ENCODE measurements at places on chromosomes 6 and 20.

DNA sequence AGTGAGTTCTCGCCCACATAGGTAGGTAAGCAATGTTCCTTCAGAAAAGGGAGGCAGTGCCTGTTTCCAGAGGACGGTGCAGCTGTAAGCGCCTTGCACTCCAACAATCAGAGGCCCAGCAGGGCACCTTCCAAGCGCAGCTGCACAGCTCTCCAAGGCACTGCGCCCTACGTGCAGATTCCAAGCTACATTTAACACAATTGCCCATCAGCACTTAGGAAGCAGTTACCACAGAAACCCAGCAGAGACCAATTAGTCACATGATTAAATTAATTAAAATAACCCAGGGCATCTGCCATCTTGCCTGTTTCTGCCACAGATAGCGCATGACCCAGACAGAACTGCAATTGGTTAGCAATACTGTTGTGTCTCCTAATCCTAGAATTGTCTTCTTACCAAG, 65.5 kb downstream of the SOBP start:
- no peak for DNase-seq

DNA sequence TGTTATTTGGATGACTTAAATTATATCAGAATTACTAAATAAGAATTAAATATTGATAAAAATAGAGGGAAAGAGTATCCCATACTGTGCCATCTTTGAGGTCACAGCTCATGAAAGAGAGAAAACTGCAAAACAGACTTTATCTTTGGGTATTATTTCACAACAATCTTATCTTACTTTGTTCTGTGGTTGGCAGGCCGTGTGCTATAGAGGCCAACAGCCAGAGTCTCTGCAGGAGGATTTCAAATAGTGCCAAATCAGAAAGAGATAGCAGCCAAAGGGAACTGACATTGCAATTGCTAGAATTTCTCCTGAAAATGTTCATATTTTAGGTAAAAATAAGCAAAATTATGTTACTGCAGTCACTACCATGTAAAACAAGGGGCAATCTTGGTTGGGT, 354.2 kb downstream of the GRIK2 start:
- no peak for DNase-seq

- peak; percentile 13 for DNase-seq
Measured at GRCh38 chr6:28211840-28212509, 13.1 kb upstream of the ZSCAN9 start.

DNA sequence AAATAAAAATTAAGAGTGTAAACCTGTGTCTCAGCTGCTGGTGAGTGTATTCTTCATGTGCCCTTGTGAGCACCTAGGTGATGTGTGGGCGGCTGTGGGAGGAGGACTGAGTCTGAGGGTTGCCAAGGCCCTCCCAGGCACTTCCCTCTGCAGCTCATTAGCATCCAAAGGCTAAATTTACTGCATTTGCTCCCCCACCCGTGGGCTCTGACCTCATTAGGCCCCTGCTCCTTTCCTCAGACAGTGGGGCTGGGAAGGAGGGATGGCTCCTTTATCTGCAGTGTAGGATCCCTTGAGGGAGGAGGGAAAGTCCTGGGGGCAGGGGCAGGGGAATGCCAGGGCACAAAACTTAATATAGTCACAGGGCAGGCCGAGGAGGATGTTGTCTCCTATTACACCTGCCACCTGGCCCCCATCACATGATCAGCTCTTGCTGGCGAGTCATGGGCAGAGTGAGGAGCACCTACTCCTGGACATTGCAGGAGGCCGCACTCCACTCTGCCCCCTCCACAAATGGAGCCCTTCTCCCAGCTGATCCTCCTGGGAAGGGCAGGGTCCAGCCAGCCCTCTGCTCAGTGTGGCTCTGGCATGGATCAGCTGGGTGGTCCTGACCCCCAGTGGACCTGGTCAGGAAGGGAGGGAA, 133.2 kb downstream of the MRPL14 start:
- DNase-seq, result no peak

GRCh38 chr20:63739130-63740069, at the start of gene SLC2A4RG:
TSS of gene SLC2A4RG (plus strand) at chr20:63739776. CDS start at chr20:63739913, 137 bp downstream.
- DNase-seq, result peak; percentile 100

- no peak for DNase-seq
Measured at GRCh38 chr20:16423311-16424212, 149.7 kb downstream of the KIF16B start.

GRCh38 chr6:42017021-42017643, 33.2 kb upstream of the TAF8 start:
- peak; percentile 84 for DNase-seq

GRCh38 chr20:23097636-23098580, 11.8 kb upstream of the CD93 start:
- no peak for DNase-seq

GRCh38 chr20:32925481-32926196, 66.9 kb downstream of the EFCAB8 start:
- DNase-seq, result no peak

DNA sequence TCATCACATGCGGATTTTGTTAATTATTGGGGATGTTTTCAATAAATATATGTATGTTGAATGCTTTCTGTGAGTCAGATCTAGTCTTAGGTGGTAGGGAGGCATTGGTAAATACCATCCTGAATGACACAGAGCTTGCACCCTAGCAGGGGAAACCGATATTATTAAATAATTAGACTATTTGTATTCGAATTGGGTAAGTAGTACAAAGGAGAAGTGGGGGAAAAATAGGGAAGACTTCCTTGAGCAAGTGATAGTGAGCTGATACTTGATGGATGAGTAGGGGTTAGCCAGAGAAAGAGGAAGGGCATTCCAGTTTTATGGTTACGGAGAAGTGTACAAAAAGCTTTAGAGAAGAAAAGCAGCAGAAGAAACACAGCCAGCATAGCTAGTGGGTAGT, 1.5 kb downstream of the RIOK1 start:
- no peak for DNase-seq

DNA sequence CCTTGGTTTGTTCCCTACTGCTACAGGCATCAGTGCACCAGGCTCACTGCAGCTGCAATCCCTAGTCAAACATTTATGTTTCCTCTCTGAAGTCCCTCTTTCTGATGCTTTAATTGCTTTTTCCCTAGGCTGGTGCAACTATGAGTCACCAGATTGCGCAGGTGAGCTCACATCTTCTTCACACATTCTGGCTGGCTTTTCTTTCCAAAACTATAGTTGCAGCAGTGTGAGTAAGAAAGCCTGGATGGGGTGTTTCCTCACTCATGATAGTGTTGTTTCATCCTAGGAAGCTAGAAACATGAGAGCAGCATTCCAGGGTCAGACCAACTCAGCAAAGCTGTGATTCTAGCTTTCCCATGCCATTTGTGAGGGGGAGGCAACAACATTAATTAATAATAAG, 296.4 kb downstream of the PAX1 start:
- peak; percentile 33 for DNase-seq

GRCh38 chr20:46798430-46798829, 89.0 kb downstream of the SLC2A10 start:
- no peak for DNase-seq

DNA sequence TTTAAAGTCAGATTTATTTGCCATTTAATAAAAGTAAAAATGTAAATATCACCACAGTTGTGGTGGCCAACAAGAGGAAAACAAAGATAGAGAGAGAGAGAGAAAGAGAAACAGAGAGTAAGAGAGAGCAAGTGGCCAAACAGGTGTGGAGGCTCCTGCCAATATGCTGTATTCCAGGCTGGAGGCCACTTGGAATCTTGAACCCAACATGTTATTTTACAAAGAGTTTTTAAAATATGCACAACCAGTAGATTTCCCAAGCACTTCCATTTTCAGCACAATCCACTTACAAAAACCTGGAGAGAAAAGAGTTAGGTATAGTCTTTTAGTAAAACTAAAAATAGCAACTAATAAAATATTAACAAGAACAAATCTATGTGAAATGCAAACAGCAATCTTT, 1323.1 kb upstream of the CITED2 start:
- no peak for DNase-seq

GRCh38 chr6:31114541-31114878, at the start of gene PSORS1C1:
TSS of gene PSORS1C1 (plus strand) at chr6:31114800. CDS start at chr6:31129633, 14,833 bp downstream.
- DNase-seq, result peak; percentile 94

DNA sequence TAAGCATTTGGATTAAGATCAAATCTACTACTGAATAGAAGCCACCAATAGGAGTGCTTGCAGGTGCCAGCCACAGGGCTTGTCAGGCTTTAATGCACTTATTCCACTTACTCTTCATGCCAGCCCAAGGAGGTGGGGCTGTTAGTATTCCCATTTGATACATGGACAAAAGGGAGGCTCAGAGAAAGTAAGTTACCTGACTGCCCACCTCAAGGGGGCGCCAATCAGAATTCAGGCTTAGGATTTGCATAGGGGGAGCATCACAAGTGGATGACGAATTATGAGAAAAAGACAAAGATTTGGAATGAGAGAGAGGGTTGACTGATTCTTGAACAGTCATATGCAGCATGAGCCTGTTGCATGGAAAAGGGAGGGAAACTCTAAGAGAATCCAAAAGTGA, 188.4 kb upstream of the TSHZ2 start:
- no peak for DNase-seq

DNA sequence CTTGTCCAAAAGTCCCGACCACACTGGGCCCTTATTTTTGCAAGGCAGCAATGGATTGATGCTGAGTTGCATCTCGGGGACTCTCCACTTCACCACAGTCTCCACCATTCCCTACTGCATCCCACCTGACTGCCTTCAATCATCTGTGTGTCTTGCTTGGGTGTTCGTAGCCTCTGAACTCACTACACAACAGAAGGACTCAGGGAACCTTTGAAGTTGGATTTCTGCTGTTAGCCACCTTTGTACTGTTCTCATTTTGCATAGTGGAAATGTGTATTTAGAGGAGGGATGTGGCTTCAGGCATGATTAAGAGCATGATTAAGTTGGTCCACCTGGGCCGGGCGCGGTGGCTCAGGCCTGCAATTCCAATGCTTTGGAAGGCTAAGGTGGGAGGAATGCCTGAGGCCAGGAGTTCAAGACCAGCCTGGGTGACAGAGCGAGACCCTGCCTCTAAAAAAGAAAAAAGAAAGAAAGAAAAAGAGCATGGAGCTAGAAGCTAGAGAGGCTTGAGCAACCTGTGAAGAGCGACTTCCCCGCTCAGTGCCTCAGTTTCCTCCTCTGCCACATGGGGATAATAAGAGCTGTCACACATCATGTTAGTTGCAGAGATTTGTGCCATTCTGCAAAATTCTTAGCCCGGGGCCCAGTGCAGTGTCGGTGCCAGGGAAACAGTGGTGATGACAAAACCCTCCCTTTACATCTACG, 121.3 kb upstream of the PTPN1 start:
- DNase-seq, result no peak

DNA sequence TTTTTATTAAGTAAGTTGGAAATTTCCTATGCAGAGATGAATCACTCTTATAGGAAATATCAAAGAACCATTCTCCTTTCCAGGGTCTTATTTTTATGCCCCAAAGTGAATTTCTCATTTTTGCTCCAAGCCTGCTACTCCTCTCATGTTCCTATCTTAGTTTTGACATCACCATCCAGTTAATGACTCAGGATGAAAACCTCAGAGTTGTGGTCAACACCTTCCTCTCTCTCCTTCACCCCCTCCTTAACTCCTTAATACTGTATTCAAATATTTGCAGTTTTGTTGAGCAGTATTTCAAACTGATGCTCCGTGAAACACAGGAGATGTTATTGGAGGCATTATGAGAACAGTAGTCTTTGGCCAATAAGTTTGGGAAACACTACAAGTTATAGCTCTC, 64.1 kb downstream of the NRN1 start:
- DNase-seq, result no peak

DNA sequence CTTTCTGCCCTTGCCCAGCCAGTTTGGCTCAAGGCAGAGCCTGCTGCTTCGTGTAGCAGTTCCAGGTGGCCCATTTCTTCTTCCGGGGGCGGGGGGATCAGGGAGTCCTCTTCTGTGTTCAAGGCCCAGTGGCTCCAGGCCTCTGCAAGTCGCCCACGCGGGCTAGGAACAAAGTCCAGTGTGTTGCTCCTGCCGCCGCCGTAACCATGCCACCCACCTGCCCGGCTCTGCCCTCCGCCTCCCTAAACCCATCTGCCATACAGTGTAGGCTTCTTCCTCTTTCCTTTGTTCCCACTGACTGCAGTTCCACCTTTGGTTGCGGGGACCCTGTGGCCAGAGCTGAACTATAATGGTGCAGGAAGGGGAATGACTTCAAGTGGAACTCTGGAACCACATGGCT, 43.9 kb upstream of the SRF start:
- DNase-seq, result no peak

GRCh38 chr6:27295301-27296079, 16.6 kb downstream of the POM121L2 start:
- DNase-seq, result peak; percentile 52

GRCh38 chr6:104019075-104019753, 840.5 kb downstream of the HACE1 start:
- DNase-seq, result no peak

DNA sequence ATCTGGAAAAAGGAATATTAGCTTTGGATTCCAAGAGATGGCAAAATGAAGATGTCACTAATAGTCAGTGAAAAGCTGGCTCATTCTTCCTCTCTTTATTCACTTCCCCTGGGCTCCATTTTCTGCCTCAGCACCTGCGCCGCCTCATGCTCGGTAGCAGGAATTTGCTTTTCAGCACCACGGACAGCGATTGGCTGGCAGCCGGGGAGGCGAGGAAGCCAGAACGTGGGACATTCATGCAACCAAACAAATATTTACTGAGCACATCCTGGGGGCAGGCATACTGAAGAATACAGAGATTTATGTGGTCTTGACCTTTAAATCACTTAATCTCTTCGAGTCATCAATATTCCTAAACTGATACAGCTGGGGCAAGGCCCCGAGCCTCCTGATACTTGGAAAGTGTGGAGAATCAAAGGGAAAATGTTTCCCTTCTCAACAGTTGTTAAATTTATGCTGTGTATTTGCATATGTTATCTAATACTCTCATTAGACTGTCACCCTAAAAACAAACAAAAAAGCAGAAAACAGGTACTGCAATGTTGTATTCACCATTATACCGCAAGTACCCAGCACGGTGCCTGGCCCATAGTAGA, 12.1 kb upstream of the PDYN start:
- DNase-seq, result peak; percentile 73

DNA sequence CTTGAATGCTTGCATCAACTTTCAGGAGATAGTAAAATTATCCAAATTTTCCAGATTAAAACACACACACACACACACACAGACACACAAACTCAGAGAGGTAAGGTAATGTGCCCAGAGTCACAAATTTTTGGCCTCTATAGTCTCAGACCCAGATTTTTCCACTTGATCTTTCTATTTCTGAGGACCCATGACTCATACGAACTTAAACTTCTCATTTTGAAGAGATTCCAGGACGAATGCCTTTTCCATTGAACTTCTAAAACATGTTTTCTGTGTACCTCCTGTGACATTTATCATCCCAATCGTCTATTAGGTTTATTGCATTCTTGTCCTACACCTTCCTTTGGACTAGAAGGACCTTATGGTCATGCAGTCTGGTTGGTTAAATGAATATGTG, 172.9 kb upstream of the COL21A1 start:
- DNase-seq, result no peak

- peak; percentile 70 for DNase-seq
Measured at GRCh38 chr20:62368976-62369814, 2.1 kb upstream of the LAMA5 start.

DNA sequence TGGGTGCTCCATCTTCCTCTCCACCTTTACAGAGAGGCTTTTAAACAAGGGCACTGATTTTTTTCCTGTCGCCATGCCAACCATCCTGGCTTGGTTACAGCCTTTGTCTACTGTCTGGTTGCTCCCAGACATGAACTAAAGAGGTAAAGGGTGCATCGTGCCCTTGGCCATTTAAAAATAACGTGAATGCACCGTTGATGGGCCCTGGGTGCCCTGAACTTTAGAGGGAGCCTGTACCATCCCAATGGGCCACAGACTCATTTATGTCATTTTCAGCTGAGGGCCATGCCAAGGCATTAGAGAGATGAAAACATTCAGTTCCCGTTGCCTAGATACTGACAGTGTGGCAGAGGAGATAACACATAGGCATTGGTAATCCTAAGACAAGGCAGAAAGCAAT, 23.3 kb downstream of the TMC2 start:
- DNase-seq, result no peak
